ENCODE measurements at places on chromosomes 11 and 22. TPM values are rescaled to one million over a fixed set of nuclear protein-coding genes. Genes with fewer than 3 reads are reported as not detected.

GRCh38 chr11:104813532-104813931 lies 84.7 kb downstream of the CASP12 start:
- no peaks in the 10 kb centered on the region for H3K27me3 ChIP-seq
- H3K27ac ChIP-seq: no peak overlapping the region
- H3K36me3 ChIP-seq: no peaks in the 10 kb centered on the region
- no peak for DNase-seq
- H3K4me3 ChIP-seq: no peak overlapping the region

DNA sequence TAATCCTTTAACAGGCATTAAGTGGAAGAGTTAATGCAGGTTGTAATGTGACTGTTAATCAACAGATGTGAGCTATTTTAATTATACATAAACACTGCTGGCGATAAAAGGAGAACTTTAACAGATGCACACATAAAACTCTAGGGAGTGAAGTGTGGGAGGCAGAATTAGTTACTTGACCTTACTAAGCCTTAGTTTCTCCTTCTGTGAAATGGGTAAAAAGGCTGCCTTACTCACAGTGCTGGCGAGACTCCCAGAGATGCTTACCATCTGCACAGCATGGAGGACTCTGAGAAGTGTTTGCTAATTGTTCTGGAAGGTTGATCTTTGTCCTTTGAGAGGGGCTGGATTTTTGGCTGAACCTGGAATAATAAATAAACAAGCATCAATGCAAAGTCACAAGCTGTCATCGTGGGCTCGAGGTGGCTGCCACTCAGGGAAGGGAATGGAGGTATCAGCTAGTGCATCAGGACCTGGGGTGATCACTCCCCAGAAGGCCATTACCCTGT lies 58.6 kb upstream of the MPEG1 start:
- no peak overlapping the region for H3K27ac ChIP-seq
- H3K27me3 ChIP-seq: no peaks in the 10 kb centered on the region
- H3K4me3 ChIP-seq: no peak overlapping the region
- no peak for DNase-seq
- no peaks in the 10 kb centered on the region for H3K36me3 ChIP-seq
- H3K4me1 ChIP-seq: peaks cover 21% of the 10 kb centered on the region

TRIM29 gene
- not detected for total RNA-seq

DNA sequence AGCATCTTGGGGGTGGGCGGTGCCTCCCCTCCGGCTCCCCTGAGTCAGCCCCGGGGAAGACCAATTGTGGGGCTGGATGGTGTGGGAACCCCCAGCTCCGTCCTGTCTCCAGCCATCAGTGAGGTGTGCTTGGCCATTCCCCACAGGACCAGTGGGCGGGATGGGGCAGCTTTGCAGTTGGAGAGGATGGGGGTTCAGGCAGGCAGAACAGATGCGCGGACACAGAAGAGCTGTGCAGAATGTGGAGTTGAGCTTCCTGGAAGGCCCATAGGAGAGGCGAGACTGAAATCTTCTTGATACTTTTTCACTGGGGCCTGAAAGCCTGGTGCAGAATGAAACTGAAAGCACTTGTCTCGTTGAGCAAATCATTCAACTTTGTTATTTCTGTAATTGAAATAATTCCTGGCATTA lies 23.8 kb downstream of the PARVB start:
- no peaks in the 10 kb centered on the region for H3K27me3 ChIP-seq
- H3K4me3 ChIP-seq: peak overlapping the region; percentile 12
- H3K36me3 ChIP-seq: no peaks in the 10 kb centered on the region
- no peak for DNase-seq
- peaks cover 26% of the 10 kb centered on the region for H3K4me1 ChIP-seq
- H3K27ac ChIP-seq: peak overlapping the region; percentile 55

GRCh38 chr11:61095021-61095420 lies 7.3 kb upstream of the CD5 start:
- no peaks in the 10 kb centered on the region for H3K27me3 ChIP-seq
- DNase-seq: no peak
- peaks cover 19% of the 10 kb centered on the region for H3K36me3 ChIP-seq
- H3K27ac ChIP-seq: peak overlapping the region; percentile 98
- H3K4me3 ChIP-seq: peak overlapping the region; percentile 31

DNA sequence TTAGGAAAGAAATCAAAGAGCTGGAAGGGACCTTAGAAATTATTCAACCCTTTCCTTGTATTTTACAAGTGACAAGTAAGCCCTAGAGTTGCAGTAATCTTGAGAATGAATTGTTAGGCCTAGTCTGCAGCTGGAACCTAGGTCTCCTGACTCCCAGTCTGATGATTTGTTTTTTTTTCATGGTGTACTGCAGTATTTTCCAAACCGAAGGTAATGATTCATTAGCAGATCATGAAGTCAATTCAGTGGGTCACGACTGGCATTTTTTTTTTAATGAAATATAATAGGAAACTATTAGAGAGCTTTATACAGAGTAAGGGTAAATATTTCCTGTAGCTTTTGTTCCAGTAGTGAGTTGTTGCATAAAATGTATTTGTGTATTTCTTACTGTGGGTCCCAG lies 42.8 kb downstream of the EXT2 start:
- H3K27me3 ChIP-seq: no peaks in the 10 kb centered on the region
- no peaks in the 10 kb centered on the region for H3K4me1 ChIP-seq
- peaks cover 11% of the 10 kb centered on the region for H3K36me3 ChIP-seq
- no peak overlapping the region for H3K27ac ChIP-seq

- H3K4me3 ChIP-seq: no peak overlapping the region
- no peak overlapping the region for H3K27ac ChIP-seq
- no peaks in the 10 kb centered on the region for H3K27me3 ChIP-seq
- no peak for DNase-seq
Observed at GRCh38 chr22:23833911-23834317, 4.9 kb downstream of the DERL3 start.

- no peaks in the 10 kb centered on the region for H3K36me3 ChIP-seq
- no peaks in the 10 kb centered on the region for H3K4me1 ChIP-seq
- DNase-seq: no peak
- peaks cover 6% of the 10 kb centered on the region for H3K27me3 ChIP-seq
- H3K27ac ChIP-seq: no peak overlapping the region
- no peak overlapping the region for H3K4me3 ChIP-seq
Observed at GRCh38 chr22:47657224-47657623, 894.8 kb downstream of the TBC1D22A start.

- H3K36me3 ChIP-seq: no peaks in the 10 kb centered on the region
- H3K27me3 ChIP-seq: no peaks in the 10 kb centered on the region
- DNase-seq: no peak
- H3K4me3 ChIP-seq: no peak overlapping the region
- no peak overlapping the region for H3K27ac ChIP-seq
- no peaks in the 10 kb centered on the region for H3K4me1 ChIP-seq
Observed at GRCh38 chr11:30741039-30741550, 154.9 kb upstream of the MPPED2 start.

CALCA gene
- total RNA-seq: not detected

GRCh38 chr11:64358907-64359711 lies at the start of gene RPS6KA4:
Gene RPS6KA4 (plus strand): TSS chr11:64359162. CDS start chr11:64359236, 74 bp downstream.
- peak within 1 kb of the TSS; percentile 56 for H3K27ac ChIP-seq
- H3K27me3 ChIP-seq: no peaks in the 10 kb centered on the region
- peaks cover 30% of the 10 kb centered on the region for H3K36me3 ChIP-seq
- peak within 1 kb of the TSS; percentile 85 for H3K4me3 ChIP-seq
- H3K4me1 ChIP-seq: peaks cover 36% of the 10 kb centered on the region

SLC43A1 gene
- 28.7 TPM for total RNA-seq

DNA sequence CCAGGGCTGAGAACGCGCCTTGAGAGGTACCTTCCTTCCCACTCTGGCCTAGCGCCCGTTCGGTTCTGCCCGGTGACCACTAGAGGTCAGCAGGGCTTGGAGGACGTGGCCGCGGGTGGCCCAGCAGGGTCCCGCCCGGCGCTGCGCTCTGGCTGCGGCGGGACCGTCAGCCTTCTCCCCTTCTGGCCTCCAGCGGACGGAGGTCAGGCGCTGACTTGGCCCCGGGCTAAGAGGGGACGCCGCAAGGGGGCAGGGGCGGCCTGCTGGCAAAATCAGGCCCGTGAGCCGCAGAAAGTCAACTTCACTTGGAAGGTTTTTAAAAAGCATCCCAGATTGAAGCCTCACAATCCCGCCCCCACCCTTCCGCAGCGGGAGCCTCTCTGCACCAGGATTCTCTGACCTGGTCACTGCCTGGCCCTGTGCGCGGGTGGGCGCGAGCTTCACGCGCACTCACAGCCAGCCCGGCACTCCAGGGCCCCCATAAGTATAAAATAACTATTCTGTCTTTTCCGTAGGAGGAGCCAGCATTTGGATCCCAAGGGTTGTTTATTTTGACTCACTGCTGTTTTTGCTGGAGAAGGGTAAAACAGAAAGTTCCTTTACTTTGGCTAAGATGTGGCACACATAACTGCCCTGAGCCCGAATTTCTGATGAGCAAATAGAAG lies 23.2 kb upstream of the ZBTB16 start:
- DNase-seq: peak; percentile 73
- no peak overlapping the region for H3K4me3 ChIP-seq
- no peaks in the 10 kb centered on the region for H3K36me3 ChIP-seq
- H3K27me3 ChIP-seq: peaks cover 7% of the 10 kb centered on the region
- no peaks in the 10 kb centered on the region for H3K4me1 ChIP-seq

GRCh38 chr11:128643661-128644317 lies 50.1 kb upstream of the FLI1 start:
- peaks cover 5% of the 10 kb centered on the region for H3K4me1 ChIP-seq
- DNase-seq: no peak
- H3K27me3 ChIP-seq: no peaks in the 10 kb centered on the region
- no peaks in the 10 kb centered on the region for H3K36me3 ChIP-seq
- no peak overlapping the region for H3K27ac ChIP-seq

MMP8 gene
- not detected for total RNA-seq

DNA sequence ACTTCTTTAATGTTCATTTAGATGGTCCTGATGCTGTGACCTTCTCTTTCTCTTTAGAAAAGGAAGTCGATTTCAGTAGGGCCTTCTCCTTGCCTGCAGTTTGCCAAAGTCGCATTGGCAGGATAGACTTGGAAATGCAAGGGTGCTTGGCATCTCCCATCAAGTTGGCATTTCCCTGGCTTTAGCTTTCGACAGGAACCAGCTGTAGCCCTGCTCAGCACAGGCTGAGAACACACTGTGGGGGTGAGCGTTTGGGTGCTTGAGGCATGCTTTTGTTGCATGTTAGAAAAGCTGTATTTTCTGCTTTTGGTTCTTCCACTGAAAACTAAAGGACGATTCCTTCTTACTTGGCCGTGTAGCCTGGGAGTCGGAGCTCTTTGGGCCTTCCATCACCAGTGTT lies 37.7 kb downstream of the LDLRAD3 start:
- H3K4me3 ChIP-seq: no peak overlapping the region
- no peaks in the 10 kb centered on the region for H3K4me1 ChIP-seq
- H3K36me3 ChIP-seq: no peaks in the 10 kb centered on the region
- no peak overlapping the region for H3K27ac ChIP-seq

GRCh38 chr11:10978198-10978597 lies 120.3 kb upstream of the ZBED5 start:
- no peaks in the 10 kb centered on the region for H3K4me1 ChIP-seq
- H3K27me3 ChIP-seq: no peaks in the 10 kb centered on the region
- H3K4me3 ChIP-seq: no peak overlapping the region
- no peak overlapping the region for H3K27ac ChIP-seq
- no peak for DNase-seq

PLEKHB1 gene
- 10.6 TPM for total RNA-seq

GRCh38 chr11:133020372-133020714 lies 512.0 kb downstream of the OPCML start:
- H3K36me3 ChIP-seq: no peaks in the 10 kb centered on the region
- no peaks in the 10 kb centered on the region for H3K27me3 ChIP-seq
- no peak overlapping the region for H3K4me3 ChIP-seq
- H3K27ac ChIP-seq: no peak overlapping the region

GRCh38 chr11:119445379-119445778 lies 22.4 kb upstream of the THY1 start:
- peaks cover 10% of the 10 kb centered on the region for H3K4me1 ChIP-seq
- no peak for DNase-seq
- peaks cover 16% of the 10 kb centered on the region for H3K27me3 ChIP-seq
- H3K4me3 ChIP-seq: no peak overlapping the region
- H3K27ac ChIP-seq: no peak overlapping the region

- H3K36me3 ChIP-seq: no peaks in the 10 kb centered on the region
- H3K4me3 ChIP-seq: no peak overlapping the region
- H3K27me3 ChIP-seq: no peaks in the 10 kb centered on the region
- no peak for DNase-seq
- H3K27ac ChIP-seq: no peak overlapping the region
Observed at GRCh38 chr11:80118073-80118472, 677.2 kb upstream of the TENM4 start.

DNA sequence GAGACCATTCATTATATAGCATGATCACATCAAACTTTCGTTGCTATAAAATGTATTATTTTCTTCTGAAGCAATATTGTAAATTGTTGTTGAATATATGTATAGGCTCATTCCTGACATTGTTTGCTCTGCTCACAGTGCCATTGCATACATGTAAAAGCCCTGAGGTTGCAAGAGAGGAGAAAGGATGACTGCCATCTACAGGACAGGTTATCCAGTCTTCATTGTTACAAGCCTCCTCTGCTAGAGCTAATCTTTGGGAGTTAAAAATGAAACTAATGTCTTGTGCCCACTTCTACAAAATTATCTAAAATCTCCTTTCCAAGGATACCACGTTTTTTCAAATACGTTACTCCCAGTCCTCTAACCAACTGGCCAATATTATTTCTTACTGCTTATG lies 16.4 kb upstream of the OR5AL1 start:
- no peaks in the 10 kb centered on the region for H3K4me1 ChIP-seq
- H3K4me3 ChIP-seq: no peak overlapping the region
- H3K36me3 ChIP-seq: no peaks in the 10 kb centered on the region
- no peak for DNase-seq

DNA sequence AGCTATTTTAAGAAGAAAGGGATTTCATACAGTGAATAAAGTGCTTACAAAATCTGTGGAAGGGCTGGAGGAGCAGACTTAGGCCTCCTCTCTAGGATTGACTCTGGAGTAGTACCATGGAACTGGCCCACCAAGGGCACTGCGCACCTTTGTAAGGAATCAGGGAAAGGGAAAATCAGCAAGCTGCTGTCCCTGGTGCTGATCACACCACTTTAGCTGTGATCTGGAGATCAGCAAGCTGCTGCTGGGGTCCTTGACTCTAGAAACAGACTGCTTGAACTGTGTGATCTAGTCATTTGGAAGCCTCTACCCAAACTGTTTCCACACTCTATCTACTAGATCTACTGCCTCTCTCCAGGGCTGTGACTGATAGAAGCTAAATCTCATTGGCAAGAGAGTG lies 18.4 kb upstream of the TECTA start:
- DNase-seq: peak; percentile 7
- peaks cover 17% of the 10 kb centered on the region for H3K4me1 ChIP-seq
- no peaks in the 10 kb centered on the region for H3K27me3 ChIP-seq
- no peak overlapping the region for H3K4me3 ChIP-seq

GAB4 gene
- total RNA-seq: not detected

- no peak for DNase-seq
- no peak overlapping the region for H3K4me3 ChIP-seq
- H3K4me1 ChIP-seq: peaks cover 3% of the 10 kb centered on the region
- no peaks in the 10 kb centered on the region for H3K36me3 ChIP-seq
- no peak overlapping the region for H3K27ac ChIP-seq
Observed at GRCh38 chr11:122192634-122193255, 76.7 kb upstream of the BLID start.

XRCC6 gene
- 469 TPM for total RNA-seq

GLYATL2 gene
- not detected for total RNA-seq

Measured in activated CD4-positive, alpha-beta T cell treated with anti-CD3 and anti-CD28 coated beads for 36 hours (primary cell).